CD4-positive, alpha-beta T cell treated with Interleukin-15 for 1 hour (primary cell): ENCODE measurements at places on chromosomes 7 and 10.

DNA sequence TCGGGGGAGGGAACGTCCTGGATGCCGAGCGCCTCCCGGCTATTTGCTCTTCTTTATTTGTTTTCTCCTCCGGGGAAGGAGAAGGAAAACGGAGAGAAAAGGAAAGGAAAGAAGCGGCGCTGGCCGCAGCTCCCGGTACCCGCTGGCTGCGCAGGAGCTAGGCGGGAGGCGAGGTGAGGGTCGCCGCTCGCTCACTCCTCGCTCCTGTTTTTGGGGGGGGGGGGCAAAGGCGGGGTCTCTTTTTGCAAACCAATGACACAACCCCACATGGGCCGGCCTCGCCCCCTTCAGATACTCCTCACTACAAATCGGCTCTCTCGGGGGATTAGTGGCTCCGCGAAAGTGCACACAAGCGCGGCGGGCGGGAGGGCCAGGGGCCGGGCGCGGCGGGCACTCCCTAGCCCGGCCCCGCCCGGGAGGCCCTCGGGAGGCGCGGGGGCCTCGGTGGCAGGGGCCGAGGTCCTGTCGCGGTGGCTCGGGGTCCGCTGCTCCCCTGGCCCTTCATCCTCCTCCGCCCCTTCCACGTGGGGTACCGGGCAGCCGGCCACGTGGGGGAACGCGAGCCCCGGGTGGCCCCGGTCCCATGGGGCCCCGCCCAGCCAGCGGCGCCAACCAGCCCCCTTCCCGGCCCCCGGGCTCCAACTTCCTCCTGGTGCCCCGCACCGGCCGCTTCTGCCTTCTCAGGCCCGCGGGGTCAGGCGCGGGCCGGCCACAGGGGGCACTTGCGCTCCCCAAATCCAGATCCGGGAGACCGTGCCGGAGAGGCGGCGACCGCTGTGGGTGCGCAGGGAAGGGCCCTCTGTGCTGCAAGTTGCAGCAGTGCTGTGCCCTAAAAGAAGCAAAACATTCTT is 718 bp upstream of the CTBP2 start:
- peak; percentile 67 for DNase-seq

GRCh38 chr7:924541-925231 is 29.8 kb downstream of the ADAP1 start:
- DNase-seq: peak; percentile 62

DNA sequence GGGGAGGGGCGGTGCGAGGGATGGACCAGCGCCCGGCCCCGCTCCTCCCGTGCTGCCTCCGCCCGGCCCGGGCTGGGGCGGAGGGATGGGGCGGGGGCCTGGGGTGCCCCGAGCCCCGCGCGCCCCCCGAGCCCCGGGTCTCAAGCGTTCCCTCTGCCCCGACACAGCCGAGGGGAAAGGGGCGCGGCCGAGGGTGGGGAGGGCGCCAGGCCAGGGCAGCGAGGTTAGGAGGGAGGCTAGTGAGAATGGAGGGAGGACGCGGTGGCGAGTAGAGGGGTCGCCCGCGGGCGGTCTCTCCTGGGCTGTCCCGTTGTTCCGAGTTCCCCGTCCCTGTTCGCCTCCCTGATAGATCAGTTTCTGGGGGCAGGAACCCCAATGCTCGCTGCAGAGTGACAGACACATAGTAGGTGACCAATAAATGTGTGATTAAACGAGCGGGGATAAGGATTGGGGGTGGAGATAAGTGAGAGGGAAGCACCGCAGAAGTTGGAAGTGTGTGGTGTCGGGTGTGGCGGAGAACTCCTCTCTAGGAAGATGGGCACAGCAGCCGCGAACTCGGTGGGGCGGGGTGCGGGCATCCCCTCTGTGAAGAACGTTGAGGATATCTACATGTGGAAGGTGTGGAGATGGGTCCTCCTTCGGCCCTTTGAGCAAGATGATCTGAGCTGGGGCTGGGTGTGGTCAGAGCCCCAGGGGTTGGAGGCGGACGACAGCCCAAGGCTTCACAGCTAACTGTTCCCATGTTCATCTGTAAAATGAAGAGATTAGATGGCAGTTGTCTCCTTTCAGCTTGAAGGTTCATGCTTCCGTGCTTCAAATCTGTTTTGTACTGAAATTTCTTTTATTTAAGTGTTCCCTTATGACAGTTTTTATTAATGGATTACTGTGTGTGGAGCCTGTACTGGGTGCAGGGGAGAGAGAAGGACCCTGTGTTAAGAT is 580 bp downstream of the ZNF775 start:
- no peak for DNase-seq

- DNase-seq: no peak
Observed at GRCh38 chr7:118949031-118949430, 724.5 kb downstream of the ANKRD7 start.

DNA sequence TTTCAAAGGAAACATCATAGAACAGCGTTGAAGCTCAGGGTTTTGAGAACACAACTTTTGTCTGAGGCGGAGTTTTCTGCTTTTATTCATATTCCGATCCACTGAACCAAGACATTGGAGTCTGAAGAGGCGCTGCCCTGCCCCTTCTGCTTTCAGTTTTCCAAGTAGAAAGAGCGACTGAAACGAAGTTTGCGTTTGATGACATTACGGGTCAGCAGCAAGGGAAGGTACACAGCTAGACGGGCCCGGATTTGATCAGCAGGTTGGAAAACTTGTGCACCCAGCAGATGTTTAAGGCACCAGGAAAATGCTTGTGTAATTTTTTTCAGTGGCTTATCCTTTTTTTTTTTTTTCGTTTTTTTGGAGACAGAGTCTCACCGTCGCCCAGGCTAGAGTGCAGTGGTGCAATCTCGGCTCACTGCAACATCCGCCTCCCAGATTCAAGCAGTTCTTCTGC is 720 bp downstream of the SUN1 start:
- no peak for DNase-seq
